ENCODE measurements at places on chromosomes 16 and 17.

DNA sequence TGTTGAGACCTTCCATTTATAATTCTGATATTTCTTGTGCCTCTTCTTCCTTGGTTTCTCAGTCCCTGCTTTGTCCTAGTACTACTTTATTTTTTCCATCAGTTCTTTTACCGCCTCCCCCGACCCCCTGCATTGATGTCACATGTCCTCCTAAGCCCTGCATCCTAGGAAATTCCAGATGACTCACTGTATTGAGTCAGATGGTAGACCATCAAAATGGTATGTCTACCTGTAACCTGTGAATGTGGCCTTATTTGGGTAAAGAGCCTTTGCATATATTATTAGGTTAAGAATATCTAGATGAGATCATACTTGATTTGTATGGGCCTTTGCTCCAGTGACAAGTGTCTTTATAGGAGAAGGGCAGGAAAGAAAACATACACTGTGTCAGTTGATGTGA lies 515.3 kb upstream of the CA10 start:
- no peaks in the 10 kb centered on the region for H3K36me3 ChIP-seq
- no peak overlapping the region for H3K4me3 ChIP-seq
- DNase-seq = no peak

DNA sequence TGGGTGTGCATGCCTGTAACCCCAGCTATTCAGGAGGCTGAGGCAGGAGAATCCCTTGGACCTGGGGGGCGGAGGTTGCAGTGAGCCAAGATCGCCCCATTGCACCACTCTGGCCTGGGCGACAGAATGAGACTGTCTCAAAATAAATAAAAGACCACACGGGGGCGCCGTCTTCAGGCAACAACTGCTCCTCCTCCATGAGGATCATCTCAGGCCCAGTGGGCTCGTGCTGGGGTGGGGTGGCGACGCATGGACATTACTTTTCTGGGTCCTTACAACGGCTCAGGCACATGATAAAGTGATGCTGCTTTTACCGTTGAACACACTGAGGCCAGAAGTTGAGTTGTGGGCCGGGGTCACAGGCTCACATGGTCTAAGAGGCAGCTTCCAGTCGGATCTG lies 56.2 kb downstream of the PRMT7 start:
- H3K27me3 ChIP-seq = peaks cover 30% of the 10 kb centered on the region
- H3K4me3 ChIP-seq = no peak overlapping the region
- H3K4me1 ChIP-seq = peaks cover 42% of the 10 kb centered on the region

DNA sequence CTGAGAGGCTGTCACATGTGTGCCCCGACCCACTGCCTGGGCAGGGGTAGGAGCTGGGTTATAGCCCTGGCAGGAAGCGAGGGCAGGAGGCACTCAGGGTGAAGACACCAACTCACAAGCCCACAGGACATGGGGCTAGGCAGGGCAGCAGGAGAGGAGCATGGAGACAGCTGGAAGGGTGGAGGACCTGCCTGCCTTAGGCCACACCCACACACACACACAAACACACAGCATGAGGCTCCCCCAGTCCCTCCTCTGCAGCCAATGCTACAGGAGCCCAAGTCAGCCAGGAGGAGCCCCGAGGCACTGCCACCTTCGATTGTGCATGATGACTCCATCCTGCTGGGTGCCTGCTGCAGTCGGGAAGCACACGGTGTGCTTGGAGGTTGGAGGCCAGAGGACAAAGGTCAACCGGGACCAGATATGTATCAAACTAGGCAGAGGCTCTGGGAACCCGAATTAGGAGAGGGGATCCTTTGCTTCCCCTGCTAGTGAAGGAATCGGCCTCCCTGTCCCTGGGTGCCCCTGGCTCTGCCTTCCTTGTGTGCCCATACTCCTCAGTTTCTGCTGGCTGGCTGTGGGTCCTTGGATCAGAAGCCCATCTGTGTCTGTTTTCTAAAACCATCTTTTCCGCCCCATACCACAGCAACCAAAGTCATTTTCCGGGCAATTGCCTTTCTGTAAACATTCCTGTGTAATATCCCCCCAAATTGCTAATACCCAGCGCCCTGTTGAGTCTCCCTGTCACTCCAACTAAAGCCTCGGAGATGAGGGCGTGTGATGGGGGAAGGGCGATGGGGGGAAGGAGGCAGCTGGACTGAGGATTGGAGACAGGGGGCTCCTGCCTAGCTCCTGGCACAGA lies 20.5 kb downstream of the SRCIN1 start:
- no peak overlapping the region for H3K4me3 ChIP-seq
- no peak overlapping the region for H3K27ac ChIP-seq
- H3K27me3 ChIP-seq = peaks cover 66% of the 10 kb centered on the region

DNA sequence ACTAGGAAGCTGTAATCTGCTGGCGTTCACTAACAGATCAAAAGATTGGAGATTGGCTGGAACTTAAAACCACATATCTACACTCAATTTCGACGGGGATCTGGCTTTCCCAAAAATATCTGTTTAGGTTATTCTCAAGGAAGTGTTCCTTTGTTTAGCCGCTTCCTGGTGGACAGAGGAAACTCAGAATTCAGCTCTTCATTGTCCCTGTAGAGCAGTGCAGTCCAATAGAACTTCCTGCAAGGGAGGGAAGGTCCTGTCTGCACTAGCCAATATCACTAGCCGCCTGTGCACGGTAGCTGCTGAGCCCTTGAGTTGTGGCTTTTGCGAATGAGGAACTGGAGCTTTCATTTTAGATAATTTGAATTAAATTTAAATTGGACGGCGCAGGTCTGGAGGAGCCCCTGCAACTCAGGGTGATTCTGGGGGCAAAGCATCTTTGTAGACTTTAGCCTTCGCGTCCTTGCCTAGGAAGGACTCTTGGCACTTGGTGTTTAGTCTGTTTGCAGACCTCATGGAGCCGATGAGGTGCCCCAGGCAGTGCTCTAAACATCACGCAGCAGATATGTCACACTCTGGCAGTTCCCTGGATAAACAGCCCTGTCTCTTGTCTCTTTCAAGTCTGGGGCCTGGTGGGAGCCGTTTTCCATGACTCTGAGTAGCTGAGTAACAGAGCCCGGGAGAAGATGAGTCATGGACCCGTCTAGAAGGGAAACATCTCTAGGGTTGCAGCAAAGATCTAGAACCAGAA lies 122.2 kb downstream of the CCDC182 start:
- H3K4me1 ChIP-seq = peaks cover 21% of the 10 kb centered on the region
- peaks cover 24% of the 10 kb centered on the region for H3K36me3 ChIP-seq
- DNase-seq = no peak
- peak overlapping the region; percentile 90 for H3K27ac ChIP-seq
- H3K4me3 ChIP-seq = peak overlapping the region; percentile 15
- no peaks in the 10 kb centered on the region for H3K27me3 ChIP-seq

DNA sequence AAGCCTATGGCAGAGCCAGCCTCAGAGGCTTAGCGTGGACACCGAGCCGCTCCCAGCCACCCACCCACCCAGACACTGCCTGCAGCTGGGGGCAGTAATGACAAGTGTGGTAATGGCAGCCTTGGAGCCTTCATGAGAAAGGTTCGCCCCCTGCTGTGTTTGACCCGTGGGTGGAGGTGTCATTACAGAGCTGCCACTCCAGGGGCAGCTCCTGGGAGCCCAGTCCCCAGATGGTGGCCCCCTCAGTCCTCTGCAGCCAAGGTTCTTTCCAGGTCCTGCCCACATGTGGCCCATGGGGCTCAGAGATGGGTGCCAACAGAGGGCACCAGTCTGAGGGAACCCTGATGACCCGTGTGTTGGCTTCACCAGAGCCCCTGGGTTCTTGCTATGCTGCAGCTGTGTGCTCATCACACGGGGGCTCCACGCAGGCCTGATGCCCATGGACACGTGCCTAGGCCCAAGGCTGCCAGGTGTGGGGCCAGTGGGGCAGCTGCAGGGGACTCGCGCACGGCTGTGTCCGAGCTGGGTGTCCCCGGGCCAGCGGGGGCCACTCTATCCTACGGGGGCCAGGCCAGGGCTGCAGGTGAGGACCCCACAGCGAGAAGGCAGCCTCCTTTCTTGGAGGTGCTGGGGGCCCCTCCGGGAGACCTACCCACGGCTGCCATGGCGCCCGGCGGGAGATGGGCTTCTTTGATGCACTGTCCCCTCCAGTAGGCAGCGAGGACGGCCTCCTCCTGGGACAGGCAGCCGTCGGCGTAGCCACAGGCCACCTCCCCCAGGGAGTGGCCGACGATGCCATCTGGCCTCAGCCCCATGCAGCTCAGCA lies 8.1 kb downstream of the FASN start:
- H3K27ac ChIP-seq = no peak overlapping the region
- H3K36me3 ChIP-seq = peaks cover 13% of the 10 kb centered on the region
- no peaks in the 10 kb centered on the region for H3K4me1 ChIP-seq
- DNase-seq = no peak
- H3K4me3 ChIP-seq = no peak overlapping the region
- H3K27me3 ChIP-seq = no peaks in the 10 kb centered on the region

- DNase-seq = peak; percentile 70
- no peaks in the 10 kb centered on the region for H3K36me3 ChIP-seq
- H3K27ac ChIP-seq = no peak overlapping the region
Observed at GRCh38 chr17:58112970-58113631, 29.9 kb downstream of the DYNLL2 start.

GRCh38 chr16:17224879-17225281 lies 245.9 kb downstream of the XYLT1 start:
- DNase-seq = no peak
- H3K4me3 ChIP-seq = no peak overlapping the region
- peaks cover 12% of the 10 kb centered on the region for H3K36me3 ChIP-seq
- H3K27me3 ChIP-seq = no peaks in the 10 kb centered on the region

GRCh38 chr17:1365445-1366039 lies 34.5 kb downstream of the YWHAE start:
- H3K27ac ChIP-seq = no peak overlapping the region
- peaks cover 30% of the 10 kb centered on the region for H3K36me3 ChIP-seq
- peaks cover 47% of the 10 kb centered on the region for H3K4me1 ChIP-seq
- DNase-seq = peak; percentile 48
- H3K27me3 ChIP-seq = no peaks in the 10 kb centered on the region

DNA sequence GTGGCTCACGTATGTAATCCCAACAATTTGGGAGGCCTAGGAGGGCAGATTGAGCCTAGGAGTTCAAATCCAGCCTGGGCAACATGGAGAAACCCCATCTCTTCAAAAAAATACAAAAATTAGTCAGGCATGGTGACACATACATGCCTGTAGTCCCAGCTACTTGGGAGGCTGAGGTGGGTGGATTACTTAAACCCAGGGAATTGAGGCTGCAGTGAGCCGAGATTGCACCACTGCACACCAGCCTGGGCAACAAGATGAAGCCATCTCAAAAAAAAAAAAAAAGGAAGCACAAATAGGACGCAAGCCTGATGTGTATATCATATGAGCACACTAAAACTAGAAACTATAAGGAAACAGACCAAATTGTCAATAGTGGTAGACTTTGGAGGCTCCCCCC lies 17.1 kb upstream of the FLCN start:
- no peak for DNase-seq
- H3K4me3 ChIP-seq = no peak overlapping the region
- no peak overlapping the region for H3K27ac ChIP-seq

DNA sequence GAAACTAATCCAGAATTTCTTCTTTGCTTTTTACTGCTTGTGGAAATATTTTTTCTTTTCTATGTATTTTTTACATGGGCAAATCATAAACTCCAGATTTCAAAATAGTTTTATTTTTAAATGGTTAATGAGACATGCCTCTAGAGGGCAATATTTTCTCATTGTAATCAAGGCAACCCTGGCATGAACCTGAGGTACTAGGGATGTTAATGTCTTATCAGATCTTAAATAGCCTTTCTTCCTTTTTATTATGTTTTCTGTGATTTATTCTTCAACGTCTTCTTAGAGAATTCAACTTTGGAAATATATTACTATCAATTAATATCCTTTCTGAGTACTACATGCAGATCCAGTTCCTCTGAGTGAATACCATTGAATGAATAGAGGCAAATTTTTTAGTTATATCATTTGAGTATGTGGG lies 324.7 kb downstream of the BCAS3 start:
- no peak overlapping the region for H3K4me3 ChIP-seq
- H3K27me3 ChIP-seq = peaks cover 3% of the 10 kb centered on the region
- H3K27ac ChIP-seq = no peak overlapping the region
- no peak for DNase-seq

- H3K36me3 ChIP-seq = no peaks in the 10 kb centered on the region
- peaks cover 65% of the 10 kb centered on the region for H3K27me3 ChIP-seq
- DNase-seq = no peak
- H3K4me1 ChIP-seq = peaks cover 16% of the 10 kb centered on the region
- no peak overlapping the region for H3K27ac ChIP-seq
- peak overlapping the region; percentile 72 for H3K4me3 ChIP-seq
Observed at GRCh38 chr17:39618246-39618913, 8.4 kb upstream of the PPP1R1B start.

DNA sequence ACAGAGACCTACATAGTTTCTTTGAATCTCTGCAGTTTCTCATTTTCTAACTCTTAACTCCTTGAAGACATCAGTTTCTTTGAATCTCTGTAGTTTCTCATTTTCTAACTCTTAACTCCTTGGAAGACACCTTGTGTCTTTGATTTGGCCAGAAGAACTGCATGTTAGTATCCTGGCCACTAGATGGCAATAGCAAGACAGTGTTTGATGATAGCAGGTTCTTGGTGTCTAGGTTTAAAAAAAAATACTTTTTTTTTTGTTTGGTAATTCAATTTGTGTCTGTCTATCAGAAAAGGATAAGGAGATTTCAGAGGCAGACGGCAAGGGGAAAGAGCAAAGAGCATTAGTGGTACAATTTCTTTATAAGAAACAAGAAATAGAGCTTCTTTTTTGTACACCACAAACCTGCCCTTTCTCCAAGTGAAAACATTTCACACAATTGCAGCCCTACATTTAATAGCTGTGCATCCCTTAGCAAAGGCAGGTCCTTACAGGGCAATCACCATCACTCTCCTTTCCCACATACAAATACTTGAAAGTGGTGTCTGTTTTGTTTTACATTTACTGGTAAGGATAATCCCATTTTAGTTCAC lies 1324.9 kb upstream of the CDH8 start:
- no peak for DNase-seq
- no peak overlapping the region for H3K27ac ChIP-seq
- H3K27me3 ChIP-seq = no peaks in the 10 kb centered on the region
- no peaks in the 10 kb centered on the region for H3K36me3 ChIP-seq

DNA sequence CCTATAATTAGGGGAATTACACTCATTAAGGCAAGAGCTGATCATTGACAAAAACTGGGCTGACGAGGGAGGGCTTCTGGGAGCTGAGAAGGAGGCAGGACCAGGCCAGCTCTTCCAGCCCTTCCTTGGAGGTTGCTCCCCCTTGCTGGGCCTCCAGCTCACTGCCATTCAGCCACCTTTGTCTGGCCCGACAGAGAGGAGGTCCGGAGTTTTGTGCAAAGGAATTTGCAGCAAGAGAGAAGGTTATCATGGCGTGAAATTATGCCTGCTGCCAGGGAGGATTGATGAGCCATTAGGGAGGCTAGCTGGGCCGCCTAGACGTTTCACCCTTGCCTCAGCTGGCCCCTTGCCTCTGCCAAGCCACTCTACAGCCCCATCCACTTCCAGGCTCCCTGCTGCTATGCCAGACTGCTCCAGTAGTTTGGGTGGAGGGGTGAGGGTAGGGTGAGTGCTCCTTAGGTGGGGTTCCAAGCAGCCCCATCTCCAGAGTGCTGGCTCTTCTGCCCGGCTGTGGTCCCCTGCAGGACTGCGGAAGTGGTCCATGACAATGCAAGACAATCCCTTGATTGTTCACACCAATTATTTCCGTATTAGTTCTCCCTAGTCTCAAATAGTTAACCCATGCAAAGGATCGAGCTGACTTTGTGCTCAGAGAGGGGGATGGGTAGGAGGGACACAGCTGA lies 17.1 kb upstream of the PHF12 start:
- peaks cover 10% of the 10 kb centered on the region for H3K27me3 ChIP-seq
- no peak overlapping the region for H3K27ac ChIP-seq
- no peak for DNase-seq
- no peaks in the 10 kb centered on the region for H3K36me3 ChIP-seq

- no peaks in the 10 kb centered on the region for H3K27me3 ChIP-seq
- H3K36me3 ChIP-seq = peaks cover 64% of the 10 kb centered on the region
- peaks cover 94% of the 10 kb centered on the region for H3K4me1 ChIP-seq
- peak overlapping the region; percentile 46 for H3K4me3 ChIP-seq
- H3K27ac ChIP-seq = peak overlapping the region; percentile 77
- no peak for DNase-seq
Observed at GRCh38 chr17:66309793-66310192, 7.4 kb downstream of the PRKCA start.

Data from activated T-helper 1 cell treated with anti-CD3 and anti-CD28 coated beads, Interleukin-12 subunit alpha, Interleukin-12 subunit beta, Interleukin-2, Interleukin-4 antibody, amounts not matched to agents 30 ng/mL and 10 ng/mL and 1 ng/mL, durations not matched to agents 14 hours and 24 hours and 36 hours (primary cell).